ENCODE measurements at places on chromosomes 5 and 9.
A peak's percentile ranks its signal among the peaks of the same experiment; 100 is the strongest.

DNA sequence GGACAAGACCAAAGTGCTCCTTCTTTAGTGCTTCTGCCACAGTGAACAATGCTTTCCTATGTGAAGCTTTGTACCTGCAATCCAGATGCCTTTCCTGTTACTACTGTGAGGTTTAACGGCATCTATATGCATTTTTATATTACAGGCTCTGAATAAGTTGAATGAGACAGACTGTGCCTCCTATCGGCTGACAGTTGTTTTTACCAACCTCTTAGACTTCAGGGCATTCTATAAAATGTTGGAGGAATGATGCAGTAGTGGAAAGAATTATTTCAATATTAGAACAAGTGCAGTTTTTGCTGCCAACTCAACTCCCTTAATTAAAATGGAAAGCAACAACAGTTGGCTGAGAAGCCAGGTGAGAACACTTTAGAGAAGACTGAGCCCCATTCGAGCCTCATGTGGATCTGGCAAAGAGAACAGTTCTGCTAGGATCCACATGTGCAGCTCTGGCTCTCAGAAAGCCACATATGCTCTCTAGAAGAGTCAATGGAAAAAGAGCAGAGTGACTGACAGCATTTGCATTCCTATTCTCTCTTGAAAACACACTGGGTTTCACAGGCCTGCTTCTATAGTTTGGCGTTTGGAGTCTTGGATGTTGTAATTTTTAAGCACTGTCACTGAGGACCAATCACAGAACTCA, 147.5 kb downstream of the LURAP1L start:
- DNase-seq = no peak

DNA sequence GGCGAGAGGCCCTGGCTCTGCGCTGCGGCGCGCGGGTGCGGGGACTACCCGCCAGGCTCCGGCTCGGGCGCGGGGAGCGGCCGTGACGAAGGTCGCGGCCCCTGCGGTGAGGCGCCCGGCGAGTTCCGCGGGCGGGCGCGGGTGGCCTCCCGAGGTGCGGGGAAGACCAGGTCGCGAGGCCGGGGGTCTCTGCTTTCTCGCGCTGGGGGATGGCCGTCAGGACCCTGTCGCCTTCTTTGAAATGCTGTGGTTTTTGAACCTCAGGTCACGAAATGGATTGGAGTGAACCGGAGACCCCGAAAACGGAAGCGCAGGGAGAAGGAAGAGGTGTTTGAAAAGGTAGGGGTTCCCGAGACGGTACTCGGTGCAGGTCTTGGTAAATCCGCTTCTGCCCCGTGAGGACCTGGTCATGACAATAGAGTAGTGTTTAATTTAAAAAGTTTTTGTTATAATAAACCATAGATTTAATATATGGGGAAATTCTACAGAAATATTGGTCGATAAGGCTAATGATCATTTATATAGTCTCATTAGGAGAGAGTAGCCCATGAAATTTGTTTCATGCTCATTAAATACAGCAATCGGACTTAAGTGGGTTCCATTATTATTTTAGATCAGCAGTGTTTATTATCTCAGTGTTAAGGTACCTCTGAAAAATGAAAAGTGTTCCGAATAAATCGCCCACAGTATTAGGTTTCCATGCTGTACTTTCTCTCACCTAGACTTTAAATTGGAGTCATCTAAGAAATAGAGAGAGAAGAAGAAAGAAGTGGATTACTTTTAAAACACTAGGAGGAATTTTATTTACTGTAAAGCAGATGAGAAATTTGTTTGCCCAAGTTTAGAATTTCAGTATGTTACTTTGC, 279.0 kb downstream of the AOPEP start:
- DNase-seq = peak; percentile 51

GRCh38 chr5:138461343-138462125, 3.7 kb upstream of the EGR1 start:
- DNase-seq = peak; percentile 18

- no peak for DNase-seq
Measured at GRCh38 chr5:81834021-81834660, 83.2 kb upstream of the SSBP2 start.

DNA sequence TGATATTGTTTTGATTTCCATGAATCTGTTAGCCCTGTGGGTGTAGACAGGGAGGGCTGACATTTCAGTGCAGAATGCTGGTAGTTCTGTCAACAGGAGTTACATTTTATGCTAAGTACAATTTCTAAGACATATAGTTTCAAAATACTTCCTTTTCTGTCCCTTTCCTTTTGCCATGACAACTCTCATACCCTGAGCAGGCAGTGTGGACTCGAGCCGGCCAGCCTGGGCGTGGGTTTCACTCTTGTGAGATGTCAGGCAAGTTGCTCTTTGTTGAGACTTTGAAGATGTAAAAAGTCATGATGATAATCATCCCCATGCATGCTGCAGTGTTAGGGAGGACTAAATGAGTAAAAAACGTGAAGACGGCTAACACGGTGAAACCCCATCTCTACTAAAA, 197.9 kb downstream of the CFAP90 start:
- DNase-seq = no peak

GRCh38 chr5:131979816-131980215, 31.6 kb downstream of the ACSL6 start:
- DNase-seq = no peak

DNA sequence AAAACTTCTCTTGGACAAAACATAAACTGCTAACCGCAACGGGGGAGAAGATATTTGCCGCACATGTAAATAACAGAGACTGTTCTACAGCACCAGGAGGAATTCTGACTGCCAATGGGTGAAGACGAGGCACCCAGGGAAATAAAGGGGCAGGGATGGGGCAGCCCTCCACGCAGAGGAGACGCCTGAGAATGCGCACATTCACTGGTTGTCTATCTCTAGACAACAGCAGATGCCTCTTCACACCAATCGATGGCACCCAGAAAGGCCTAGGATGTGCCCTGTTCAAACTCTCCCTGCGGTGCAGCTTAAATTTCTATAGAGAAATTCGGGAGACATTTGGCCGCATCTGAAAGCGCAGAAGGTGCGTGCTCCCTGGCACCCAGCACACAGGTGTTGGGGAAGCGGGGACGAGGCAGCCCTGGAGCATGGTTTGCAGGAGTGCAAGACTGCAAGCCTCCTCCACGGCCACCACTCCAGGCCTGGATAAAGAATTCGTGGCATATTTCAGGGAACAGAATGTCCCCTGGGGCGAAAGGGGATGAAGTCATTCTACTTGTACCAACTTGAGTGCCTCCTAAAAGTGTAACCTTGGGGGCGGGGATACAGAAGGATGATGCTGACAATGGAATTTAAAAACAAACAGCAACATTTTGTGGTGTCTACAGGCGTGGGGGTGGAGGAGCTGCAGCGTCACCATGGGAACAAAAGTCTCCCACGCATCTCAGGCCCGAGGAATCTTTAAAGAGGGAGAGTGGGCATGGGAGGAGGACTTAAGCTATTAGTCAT, 6.3 kb upstream of the IRX2 start:
- DNase-seq = no peak

- no peak for DNase-seq
Measured at GRCh38 chr5:140338336-140338735, 8.1 kb downstream of the HBEGF start.

- DNase-seq = peak; percentile 51
Measured at GRCh38 chr5:159850160-159850559, 66.1 kb upstream of the ADRA1B start.

DNA sequence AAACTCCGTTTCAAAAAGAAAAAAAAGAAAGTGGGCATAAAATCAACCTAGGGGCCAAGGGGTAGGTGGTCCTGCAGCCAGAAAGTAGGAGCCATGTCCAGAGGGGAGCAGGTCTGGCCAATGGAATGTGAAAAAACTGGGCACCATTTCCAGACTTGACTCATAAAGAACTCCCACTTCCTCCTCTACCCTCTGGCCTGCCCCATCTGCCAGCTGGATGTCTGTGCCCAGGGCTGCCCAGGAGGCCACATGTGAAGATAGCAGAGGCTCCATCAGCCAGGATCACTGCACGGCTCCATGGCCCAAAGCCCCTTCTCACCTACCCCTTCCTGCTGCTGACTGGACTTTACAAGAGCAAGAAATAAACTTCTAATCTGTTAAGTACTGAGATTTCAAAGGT, 42.1 kb upstream of the EEIG1 start:
- DNase-seq = no peak

GRCh38 chr5:372556-372995, 51.1 kb downstream of the AHRR start:
- DNase-seq = peak; percentile 92

DNA sequence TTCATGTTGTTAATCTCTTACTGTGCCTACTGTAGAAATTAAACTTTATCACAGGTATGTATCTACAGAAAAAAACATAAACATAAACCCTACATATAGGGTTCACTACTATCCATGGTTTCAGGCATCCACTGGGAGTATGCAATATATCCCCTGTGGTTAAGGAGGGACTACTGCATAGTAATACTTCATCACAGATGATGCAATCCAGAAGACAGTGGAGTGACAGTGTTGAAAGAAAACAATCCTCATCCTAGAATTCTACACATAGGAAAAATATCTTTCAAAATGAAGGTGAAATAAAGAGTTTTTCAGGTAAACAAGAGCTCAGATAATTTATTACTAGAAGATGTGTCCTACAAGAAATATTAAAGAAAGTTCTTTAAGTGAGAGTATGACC, 105.9 kb downstream of the HOMER1 start:
- DNase-seq = no peak

DNA sequence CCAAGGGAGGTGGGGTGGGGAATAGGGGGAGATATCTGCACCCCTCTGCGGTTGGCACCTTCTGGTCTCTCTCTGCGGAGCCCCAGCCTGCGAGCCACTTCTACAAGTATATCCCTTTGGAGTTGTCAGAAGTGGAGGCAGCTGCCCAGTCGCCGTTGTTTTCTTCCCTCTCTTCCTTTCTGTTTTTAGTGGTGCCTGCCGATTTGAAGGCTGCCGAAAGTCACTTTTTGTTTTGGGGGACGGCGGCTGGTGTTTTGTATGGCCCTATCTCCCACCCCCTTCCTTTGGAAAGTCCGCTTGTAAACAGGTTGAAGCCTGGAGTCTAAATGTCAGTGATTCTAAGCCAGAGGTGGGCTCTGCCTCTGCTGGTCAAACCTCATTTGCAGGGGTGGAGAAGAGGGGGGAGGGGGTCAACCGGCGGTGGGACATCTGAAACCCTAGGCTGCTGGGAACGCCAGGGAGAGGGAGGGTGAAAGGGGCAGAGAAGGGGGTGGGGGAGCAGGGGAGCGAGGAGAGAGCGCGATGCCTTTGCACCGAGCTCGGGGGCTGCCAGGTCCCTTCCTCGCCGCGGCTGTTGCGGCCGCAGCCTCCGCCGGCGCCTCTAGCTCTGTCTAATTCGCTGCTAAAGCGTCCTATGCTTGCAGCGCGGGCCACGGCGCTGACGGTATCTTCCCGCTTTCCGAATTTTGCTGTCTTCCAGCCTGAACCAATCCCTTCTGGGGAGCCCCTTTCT, at the start of gene FGF10:
Gene FGF10, minus strand, starts transcription at position 331 of the 733 bp plus-strand sequence. CDS start 738 bp downstream, outside the sequence.
- DNase-seq = peak; percentile 54

DNA sequence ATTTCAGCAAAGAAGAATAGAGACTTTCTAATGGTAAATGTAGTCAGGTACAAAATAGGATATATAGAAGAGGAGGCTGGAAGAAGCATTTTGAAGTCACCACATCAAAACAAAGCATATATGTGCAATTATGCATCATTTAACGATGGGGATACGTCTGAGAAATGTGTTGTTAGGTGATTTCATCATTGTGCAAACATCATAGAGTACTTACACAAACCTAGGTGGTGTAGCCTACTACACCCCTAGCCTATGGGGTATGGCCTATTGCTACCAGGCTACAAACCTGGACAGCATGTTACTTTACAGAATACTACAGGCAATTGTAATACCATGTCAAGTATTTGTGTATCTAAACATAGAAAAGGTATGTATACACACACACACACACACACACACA, 28.4 kb downstream of the ELP1 start:
- DNase-seq = peak; percentile 56

- DNase-seq = no peak
Measured at GRCh38 chr9:91354881-91355280, 6.8 kb downstream of the AUH start.

DNA sequence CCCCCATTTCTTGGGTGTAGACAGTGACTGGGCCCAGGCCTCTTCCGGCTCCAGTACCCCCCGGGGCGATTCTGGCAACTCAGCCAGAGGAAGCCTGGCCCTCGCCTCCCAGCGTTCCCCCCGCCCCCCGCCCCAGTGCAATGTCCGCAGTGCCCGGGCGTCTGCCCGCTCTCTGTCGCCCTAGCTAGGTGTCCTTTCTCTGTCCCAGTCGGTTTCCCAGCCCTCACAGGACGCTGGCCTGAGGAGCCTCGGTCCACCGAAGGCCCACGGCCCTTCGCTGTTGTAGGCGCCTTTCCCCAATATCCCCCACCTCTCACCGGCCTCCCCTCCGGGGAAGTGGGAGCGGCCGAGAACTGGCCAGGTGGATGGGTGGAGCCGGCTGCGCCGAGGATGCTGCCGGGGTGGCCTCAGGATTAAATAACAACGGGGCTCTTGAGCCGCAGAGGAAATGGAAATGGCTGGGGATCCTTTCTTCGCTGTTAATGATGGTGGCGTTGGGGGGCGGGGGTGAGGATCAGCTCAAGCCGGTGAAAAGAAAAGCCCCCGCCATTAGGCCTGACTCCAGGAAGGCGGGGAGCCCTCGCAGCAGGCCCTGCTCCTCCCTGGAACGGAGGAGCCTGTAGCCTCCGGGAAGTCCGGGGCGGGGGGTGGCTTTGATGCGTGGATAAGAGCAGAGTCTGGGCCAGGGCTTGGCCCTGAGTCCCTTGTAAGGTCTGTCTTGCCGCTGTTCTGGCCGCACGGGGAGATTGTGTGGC, 1.1 kb upstream of the SPRY4 start:
- DNase-seq = peak; percentile 91

GRCh38 chr5:6302684-6303083, 75.7 kb downstream of the MED10 start:
- DNase-seq = no peak

DNA sequence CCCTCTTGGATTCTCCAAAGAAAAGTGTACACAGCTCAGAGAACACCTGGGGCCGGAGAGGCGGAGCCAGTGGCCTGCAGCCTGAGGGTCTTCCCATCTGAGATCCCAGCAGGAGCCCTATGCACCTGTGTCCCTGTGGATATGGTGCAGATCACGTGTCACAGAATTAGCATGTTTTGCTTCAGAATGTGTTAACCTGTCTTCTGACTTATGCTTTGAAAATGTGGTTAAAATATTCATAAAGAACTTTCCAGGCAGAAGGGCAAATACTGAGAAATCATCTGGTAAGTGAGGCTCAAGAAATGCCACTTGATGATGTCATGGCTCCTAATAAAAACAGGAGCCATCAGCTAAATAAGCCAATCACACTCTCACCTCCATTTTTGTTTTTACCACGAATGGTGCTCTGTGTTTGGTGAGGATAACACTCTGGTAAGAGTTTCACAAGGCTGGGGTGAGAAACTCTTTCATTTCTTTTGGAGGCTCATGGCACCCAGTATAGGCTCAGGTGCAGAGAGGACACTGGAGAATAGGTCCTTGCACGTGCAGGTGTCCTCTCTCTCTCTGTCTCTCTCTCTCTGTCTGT, 279.8 kb downstream of the FSTL4 start:
- DNase-seq = no peak

Data from DMS53 (cell line).